SJCRH30 (cell line): ENCODE measurements at places on chromosomes 4 and X.

- no peak for DNase-seq
Measured at GRCh38 chr4:168077726-168078239, 14.6 kb upstream of the ANXA10 start.

GRCh38 chr4:140996766-140997165, 136.5 kb downstream of the RNF150 start:
- no peak for DNase-seq

DNA sequence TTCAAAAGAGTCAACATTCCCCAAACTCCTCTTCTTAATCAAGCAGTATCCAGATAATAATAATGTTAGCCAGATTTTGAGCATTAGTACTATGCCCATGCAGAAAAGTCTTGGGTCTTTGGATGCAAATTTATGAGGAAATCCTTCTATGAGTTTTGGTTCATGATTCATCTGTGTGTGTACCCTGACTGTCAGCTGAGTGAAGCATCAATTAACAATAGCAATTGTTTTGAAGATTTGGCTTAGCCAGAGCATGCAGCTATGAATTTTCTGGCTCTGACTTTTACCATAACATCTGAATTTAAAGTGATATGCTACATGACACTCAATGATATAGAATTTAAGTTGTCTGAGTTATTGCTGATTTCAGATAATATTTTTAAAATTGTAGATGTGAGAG, 145.8 kb downstream of the KLHL4 start:
- DNase-seq: no peak

GRCh38 chr4:153684971-153685371, 891 bp downstream of the TLR2 start:
- DNase-seq: no peak

GRCh38 chrX:64427281-64427680, 32.0 kb upstream of the MTMR8 start:
- DNase-seq: no peak
